ENCODE measurements at places on chromosomes 7 and 10. TPM values are rescaled to one million over a fixed set of nuclear protein-coding genes. Genes with fewer than 3 reads are reported as not detected.
A peak's percentile ranks its signal among the peaks of the same experiment; 100 is the strongest.

The CFAP43 gene
- not detected for total RNA-seq

The HMX2 gene
- total RNA-seq: not detected

The PTF1A gene
- not detected for total RNA-seq

The DNAJB12 gene
- total RNA-seq: 40.2 TPM

The NEBL gene
- total RNA-seq: 1.9 TPM

The TNS3 gene
- total RNA-seq: 1.4 TPM

The HTR5A gene
- total RNA-seq: not detected

The GDF10 gene
- total RNA-seq: not detected

The TNRC18 gene
- 80.1 TPM for total RNA-seq

The PDE1C gene
- total RNA-seq: not detected

DNA sequence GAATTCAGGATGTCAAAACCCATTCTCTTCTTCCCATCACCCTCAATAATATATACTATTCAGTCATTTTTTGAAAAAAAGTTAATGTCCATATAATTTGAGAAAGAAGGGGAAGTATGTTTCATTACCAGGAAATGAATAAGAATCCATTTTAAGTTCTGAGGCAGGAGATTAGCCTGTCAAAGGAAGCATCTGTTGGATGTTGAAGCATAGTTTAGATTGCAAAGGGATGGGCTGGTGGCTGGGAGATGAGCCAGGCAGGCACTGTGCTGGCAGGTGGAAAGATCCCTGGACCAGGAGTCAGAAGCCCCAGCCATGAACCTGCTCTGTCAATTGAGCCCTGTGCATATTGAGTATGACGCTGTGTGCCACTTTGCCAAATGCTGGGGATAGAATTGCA is 48.4 kb upstream of the CRTAC1 start:
- no peaks in the 10 kb centered on the region for H3K27me3 ChIP-seq
- H3K4me1 ChIP-seq: no peaks in the 10 kb centered on the region
- no peaks in the 10 kb centered on the region for H3K36me3 ChIP-seq
- DNase-seq: no peak
- H3K4me3 ChIP-seq: no peak overlapping the region
- no peak overlapping the region for H3K27ac ChIP-seq

DNA sequence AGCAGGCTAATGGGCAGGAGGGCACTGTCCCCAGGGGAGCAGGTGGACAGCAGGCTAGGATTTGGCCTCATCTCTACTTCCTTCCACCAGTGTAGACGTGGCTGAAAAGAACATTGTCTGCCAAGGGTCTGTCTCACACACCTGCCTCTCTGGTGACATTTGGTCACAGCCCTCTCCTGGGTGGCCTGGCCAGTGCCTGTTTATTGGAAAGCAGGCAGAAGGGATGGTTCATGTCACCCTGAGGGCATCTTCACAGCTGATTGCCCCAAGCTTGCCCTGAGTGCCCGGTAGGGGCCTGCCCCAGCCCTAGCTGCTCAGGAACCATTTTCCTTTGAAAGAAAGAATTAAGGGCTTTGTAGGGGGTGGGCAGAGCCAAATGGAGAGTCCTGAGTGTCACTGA is 138.7 kb downstream of the C10orf105 start:
- no peak overlapping the region for H3K27ac ChIP-seq
- H3K4me1 ChIP-seq: no peaks in the 10 kb centered on the region
- DNase-seq: no peak
- no peaks in the 10 kb centered on the region for H3K36me3 ChIP-seq

DNA sequence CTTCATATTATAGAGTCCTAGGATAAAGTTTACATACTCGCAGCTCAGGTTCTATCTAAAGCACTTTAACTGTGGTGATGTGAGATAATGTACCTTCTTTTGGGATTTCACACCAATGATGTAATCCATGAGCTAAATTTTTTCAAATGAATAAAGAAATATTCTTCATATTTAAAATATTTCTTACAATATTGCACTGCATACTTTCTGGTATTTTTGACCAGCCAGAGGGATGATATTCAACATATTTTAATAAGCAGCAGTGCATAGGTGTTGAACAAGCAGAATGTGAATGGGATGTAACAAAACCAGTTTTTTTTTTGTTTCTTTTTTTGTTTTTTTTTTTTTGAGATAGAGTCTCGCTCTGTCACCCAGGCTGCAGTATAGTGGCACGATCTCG is 73.2 kb upstream of the TRIM24 start:
- H3K4me3 ChIP-seq: no peak overlapping the region
- no peak overlapping the region for H3K27ac ChIP-seq
- DNase-seq: no peak
- no peaks in the 10 kb centered on the region for H3K36me3 ChIP-seq
- H3K27me3 ChIP-seq: no peaks in the 10 kb centered on the region
- no peaks in the 10 kb centered on the region for H3K4me1 ChIP-seq

DNA sequence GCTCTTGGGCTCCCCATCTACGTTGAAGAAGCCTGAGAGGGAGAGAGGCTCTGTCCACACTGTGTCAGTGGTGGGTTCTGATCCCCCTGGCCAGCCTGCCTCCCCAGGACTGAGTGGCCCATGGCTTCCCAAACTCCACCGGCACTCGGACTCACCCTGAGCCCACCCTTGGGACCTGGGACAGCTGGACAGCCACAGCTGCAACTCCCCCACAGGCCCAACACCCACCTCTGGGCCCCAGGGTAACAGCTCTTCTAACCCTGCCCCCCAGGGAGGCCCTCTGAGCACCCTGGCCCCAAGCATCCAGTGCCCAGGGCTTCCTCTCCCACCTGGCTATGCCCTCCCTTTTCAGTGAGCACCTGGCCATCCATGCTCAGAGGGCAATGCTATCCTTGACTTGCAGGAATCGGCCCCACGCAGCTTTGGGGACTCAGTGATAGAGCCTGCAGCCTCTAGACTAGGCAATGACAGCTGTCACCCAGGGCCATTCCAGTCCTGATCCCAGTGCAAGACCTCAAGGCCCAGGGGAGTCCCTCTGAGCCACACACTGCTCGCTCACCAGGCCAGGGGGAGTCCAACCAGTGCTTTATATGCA is 17.9 kb downstream of the OGDHL start:
- H3K4me3 ChIP-seq: no peak overlapping the region
- H3K36me3 ChIP-seq: no peaks in the 10 kb centered on the region
- no peak for DNase-seq
- no peaks in the 10 kb centered on the region for H3K27me3 ChIP-seq
- no peaks in the 10 kb centered on the region for H3K4me1 ChIP-seq

DNA sequence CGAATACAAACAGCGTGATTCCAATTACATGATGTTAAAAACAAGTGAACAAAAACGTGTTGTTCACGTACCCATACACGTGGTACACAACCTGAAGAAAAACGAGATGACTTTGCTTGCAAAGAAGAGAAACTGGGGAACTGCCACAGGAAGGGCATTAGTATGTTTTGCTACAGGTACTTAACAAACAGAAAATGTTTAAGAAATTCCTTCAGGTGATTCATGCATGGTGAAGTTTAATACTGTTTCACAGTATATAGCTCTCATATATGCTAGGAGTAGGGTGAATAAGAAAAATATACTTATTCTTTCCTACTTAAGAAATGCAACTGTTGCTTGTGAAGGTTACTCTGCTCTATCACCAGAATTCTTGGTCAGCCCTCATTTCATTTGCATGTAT is 9.8 kb downstream of the SEC61G start:
- no peak overlapping the region for H3K4me3 ChIP-seq
- no peak for DNase-seq
- H3K27me3 ChIP-seq: no peaks in the 10 kb centered on the region
- peaks cover 51% of the 10 kb centered on the region for H3K36me3 ChIP-seq
- H3K4me1 ChIP-seq: no peaks in the 10 kb centered on the region

- no peak for DNase-seq
- no peaks in the 10 kb centered on the region for H3K36me3 ChIP-seq
- no peaks in the 10 kb centered on the region for H3K27me3 ChIP-seq
- no peak overlapping the region for H3K27ac ChIP-seq
- H3K4me3 ChIP-seq: no peak overlapping the region
Observed at GRCh38 chr7:33157781-33158180, 28.4 kb downstream of the BBS9 start.

GRCh38 chr7:29749701-29750321 is 56.5 kb upstream of the WIPF3 start:
- H3K27me3 ChIP-seq: no peaks in the 10 kb centered on the region
- no peak overlapping the region for H3K4me3 ChIP-seq
- H3K36me3 ChIP-seq: no peaks in the 10 kb centered on the region
- H3K4me1 ChIP-seq: no peaks in the 10 kb centered on the region

- no peak overlapping the region for H3K4me3 ChIP-seq
- no peak for DNase-seq
- no peaks in the 10 kb centered on the region for H3K4me1 ChIP-seq
Observed at GRCh38 chr7:51297986-51298385, 18.6 kb downstream of the COBL start.

GRCh38 chr7:29381206-29382094 is 182.2 kb upstream of the PRR15 start:
- no peaks in the 10 kb centered on the region for H3K4me1 ChIP-seq
- H3K36me3 ChIP-seq: no peaks in the 10 kb centered on the region
- H3K27me3 ChIP-seq: no peaks in the 10 kb centered on the region
- H3K4me3 ChIP-seq: no peak overlapping the region

DNA sequence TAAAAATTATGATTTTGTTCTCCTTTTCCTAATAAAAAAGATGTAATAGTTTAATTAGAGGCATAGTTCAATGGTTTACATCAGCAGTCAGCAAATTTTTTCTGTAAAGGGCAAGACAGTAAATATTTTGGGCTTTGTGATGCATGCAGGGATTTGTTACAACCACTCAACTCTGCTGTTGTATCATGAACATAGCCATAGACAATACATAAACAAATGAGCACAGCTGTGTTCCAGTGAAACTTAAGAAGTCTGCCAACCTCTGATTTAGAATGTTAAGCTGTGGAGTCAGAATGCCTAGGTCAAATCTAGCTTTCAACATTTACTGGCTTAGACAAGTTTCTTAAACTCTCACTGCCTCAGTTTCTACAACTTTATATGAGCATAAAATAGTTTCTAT is 31.6 kb downstream of the ASZ1 start:
- no peaks in the 10 kb centered on the region for H3K4me1 ChIP-seq
- no peaks in the 10 kb centered on the region for H3K27me3 ChIP-seq
- no peaks in the 10 kb centered on the region for H3K36me3 ChIP-seq
- no peak for DNase-seq
- H3K4me3 ChIP-seq: no peak overlapping the region
- no peak overlapping the region for H3K27ac ChIP-seq

DNA sequence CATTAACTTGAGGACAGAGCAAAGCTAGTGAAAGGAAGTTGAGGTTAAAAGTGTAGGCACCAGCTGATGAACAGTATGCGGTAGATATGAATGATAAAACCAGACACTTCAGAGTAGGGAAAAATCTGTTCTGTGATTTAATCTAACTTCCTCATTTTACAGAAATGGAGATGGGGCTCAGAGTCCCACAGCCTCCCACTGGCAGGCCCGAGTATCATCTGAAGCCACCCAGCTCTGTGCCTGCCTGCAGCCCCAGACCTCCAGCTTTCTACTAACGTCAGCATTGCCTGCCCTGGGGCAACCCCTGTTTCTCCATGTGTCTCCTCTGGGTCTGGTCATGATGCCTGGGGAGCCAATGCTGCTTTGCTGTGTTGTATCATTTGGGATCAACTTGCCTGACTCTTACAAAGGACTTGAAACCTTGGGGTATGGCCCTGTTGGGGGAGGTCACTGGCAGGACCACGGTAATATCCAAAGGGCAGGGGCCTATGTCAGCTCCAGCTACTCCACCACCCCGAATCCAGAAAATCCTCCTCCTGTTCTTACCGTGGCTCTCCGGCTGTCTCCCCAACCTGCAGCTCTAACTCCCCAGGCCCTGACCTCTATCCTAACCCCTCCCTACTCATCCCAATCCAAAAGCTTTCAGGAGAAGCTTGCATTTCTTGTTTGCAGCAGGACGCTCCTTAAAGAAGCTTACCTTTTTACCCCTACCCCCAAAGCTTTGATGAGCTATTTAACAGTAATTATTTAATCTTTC is 56.2 kb upstream of the NPY start:
- peak; percentile 36 for DNase-seq
- peaks cover 2% of the 10 kb centered on the region for H3K27me3 ChIP-seq
- H3K4me1 ChIP-seq: peaks cover 4% of the 10 kb centered on the region
- H3K4me3 ChIP-seq: no peak overlapping the region

GRCh38 chr7:5352440-5353010 is 69.8 kb downstream of the SLC29A4 start:
- peaks cover 8% of the 10 kb centered on the region for H3K4me1 ChIP-seq
- no peak overlapping the region for H3K4me3 ChIP-seq
- no peak overlapping the region for H3K27ac ChIP-seq
- H3K27me3 ChIP-seq: no peaks in the 10 kb centered on the region

- no peaks in the 10 kb centered on the region for H3K27me3 ChIP-seq
- peaks cover 75% of the 10 kb centered on the region for H3K36me3 ChIP-seq
- DNase-seq: no peak
- H3K4me3 ChIP-seq: no peak overlapping the region
- H3K27ac ChIP-seq: no peak overlapping the region
Observed at GRCh38 chr7:44206008-44206407, 5.2 kb downstream of the YKT6 start.

DNA sequence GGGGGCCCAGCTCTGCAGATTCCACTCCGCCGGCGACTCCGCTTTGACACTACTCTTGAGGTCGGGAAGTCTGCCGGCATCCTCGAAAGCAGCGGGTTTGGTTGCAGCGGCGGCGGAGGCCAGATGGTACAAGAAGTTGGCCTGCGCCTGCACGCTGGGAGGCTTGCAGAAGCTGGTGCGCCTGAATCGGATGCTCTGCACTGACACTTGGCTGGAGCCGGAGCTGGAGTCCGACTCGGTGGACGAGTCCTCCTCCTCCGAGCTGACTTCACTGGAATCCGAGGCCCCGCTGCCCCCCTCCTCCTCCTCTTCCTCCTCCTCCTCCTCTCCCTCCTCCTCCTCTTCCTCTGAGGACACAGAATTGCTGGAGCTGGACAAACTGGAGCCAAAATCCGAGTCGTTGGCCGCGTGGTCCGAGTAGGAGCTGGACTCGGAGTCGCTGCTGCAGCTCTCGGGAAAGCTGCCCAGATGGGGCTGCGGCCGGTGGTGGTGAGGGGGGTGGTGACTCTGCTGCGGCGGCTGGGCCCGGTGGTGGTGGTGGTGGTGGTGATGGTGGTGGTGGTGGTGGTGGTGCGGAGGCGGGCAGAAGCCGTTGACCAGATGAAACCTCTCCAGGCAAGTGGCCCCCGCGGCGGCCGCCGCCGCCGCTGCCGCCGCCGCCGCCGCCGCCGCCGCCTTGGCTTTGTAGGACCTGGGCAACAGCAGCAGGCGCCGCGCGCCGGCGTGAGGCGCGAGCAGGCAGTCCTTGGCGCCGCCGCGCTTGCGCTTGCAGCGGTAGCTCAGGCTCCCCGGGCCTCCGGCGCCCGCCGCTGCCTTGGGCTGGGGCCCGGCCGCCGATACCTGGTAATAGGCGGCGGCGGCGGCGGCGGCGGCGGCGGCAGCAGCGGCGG is 9.0 kb downstream of the SKIDA1 start:
- no peaks in the 10 kb centered on the region for H3K36me3 ChIP-seq
- DNase-seq: no peak
- peak overlapping the region; percentile 19 for H3K4me3 ChIP-seq
- peaks cover 76% of the 10 kb centered on the region for H3K27me3 ChIP-seq
- H3K4me1 ChIP-seq: peaks cover 39% of the 10 kb centered on the region

GRCh38 chr7:63998549-63998948 is at the start of gene ZNF722:
Gene ZNF722, plus strand, starts transcription at chr7:63998849. Its CDS starts 113 bp downstream, at chr7:63998962.
- H3K36me3 ChIP-seq: no peaks in the 10 kb centered on the region
- no peak within 1 kb of the TSS for H3K27ac ChIP-seq
- no peaks in the 10 kb centered on the region for H3K4me1 ChIP-seq
- DNase-seq: no peak
- H3K27me3 ChIP-seq: no peaks in the 10 kb centered on the region
